Tibial nerve (tissue), 4 donors: ENCODE measurements at places on chromosomes 13 and 19.
A peak's percentile ranks its signal among the peaks of the same experiment; 100 is the strongest.

GRCh38 chr13:24723206-24723605 lies 40.8 kb upstream of the RNF17 start:
- DNase-seq: no peak

DNA sequence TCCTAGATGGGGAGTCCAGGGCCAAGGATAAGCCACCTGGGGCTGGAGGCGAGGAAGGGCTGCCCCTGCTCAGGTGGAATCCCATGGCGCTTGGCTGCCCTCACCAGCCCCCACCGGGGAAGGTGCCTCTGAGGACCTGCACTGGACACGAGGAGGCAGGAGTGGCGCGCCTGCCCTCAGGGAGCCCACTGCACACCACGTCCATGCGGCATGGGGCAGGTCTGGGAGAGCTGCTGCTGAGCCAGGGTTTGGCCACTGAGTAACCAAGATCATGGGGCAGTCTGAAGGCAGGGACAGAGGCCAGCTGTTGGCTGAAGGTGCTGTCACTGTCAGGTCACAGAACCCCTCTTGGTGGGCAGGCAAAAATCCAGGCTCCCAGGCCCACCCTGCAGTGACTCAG lies 25.9 kb downstream of the ELAVL1 start:
- DNase-seq: no peak

- no peak for DNase-seq
Measured at GRCh38 chr13:37138169-37138568, 32.7 kb upstream of the CSNK1A1L start.

- DNase-seq: no peak
Measured at GRCh38 chr13:75486146-75487062, 4.4 kb upstream of the TBC1D4 start.

GRCh38 chr19:31160336-31160926 lies 188.8 kb downstream of the TSHZ3 start:
- no peak for DNase-seq

- DNase-seq: no peak
Measured at GRCh38 chr13:56015919-56016318, 1124.8 kb upstream of the PRR20A start.

DNA sequence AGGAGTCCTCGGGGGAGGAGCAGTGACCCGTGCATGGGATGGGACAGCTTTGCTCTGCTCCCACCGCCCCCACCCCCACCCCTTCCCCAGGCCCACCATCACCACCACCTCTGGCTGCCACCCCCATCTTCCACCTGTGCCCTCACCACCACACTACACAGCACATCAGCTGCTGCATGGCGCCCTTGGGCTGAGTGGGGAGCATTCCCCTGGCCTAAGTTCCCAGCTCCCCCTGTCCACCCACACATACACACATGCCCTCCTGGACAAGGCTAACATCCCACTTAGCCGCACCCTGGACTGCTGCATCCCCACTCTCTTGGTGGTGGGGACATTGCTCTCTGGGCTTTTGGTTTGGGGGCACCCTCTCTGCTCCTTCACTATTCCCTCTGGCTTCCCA lies 46.2 kb upstream of the SGCG start:
- DNase-seq: no peak

- DNase-seq: no peak
Measured at GRCh38 chr19:53809518-53810186, 14.5 kb downstream of the NLRP12 start.

- peak; percentile 55 for DNase-seq
Measured at GRCh38 chr19:5308451-5309437, 31.9 kb downstream of the PTPRS start.

DNA sequence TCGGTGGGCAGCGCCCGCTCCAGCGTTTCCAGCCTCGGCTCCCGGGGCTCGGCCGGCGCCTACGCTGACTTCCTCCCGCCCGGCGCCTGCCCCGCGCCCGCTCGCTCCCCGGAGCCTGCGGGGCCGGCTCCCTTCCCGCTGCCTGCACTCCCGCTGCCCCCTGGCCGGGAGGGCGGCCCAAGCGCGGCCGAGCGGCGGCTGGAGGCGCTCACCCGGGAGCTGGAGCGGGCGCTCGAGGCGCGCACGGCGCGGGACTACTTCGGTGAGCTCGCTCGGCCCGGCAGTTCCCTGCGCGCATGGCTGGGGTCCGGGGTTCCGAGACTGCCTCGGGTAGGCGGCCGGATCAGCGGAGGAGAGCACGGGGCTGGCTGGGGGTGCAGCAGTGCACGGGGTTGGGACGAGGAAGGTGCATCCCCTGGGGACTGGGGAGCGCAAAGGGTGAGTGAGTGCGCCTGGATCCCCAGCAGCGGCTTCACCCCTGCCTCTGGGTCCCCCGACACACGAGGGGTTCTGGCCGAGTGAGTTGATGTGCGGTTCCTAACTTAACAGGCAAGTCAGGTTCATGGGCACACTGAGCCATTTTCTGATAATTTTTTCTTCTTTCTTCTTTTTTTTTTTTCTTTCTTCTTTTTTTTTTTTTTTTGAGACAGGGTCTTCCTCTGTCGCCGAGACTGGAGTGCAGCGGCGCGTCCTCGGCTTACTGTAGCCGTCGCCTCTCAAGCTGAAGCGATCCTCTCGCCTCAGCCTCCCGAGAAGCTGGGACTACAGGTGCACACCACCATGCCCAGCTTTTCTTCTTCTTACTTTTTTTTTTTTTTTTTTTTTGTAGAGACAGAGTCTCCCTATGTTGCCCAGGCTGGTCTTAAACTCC lies 1.1 kb downstream of the WTIP start:
- no peak for DNase-seq

DNA sequence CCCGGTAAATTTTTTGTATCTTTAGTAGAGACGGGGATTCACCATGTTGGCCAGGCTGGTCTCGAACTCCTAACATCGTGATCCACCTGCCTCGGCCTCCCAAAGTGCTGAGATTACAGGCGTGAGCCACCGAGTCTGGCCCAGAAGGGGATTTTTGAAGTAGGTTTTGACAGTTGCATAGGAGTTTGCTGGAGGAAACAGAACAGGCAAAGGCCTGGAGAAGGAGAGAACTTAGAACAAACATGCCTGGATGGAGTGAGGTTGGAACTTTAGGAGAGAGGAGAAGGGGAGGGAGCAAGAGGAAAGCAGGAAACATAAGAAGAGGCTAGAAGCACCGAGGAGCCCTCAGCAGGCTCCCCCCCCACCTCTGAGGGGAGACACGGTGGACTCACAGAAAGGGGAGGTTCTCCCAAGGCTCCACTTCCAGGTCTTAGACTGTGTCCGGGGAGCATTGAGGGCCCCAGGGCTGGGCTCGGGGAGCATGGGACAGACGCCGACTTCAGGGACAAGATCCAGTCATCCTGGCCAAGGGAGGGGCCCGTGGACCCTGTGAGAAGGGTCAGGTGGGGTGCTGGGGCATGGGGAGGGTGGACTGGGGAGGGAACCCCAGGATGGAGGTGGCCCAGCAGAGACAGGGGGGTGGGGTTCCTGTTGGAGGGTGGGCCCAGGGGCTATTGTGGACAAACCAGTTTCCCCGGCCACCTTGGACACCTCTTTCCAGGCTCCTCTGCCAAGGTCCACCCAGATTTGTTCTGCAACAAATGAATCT lies 1.8 kb upstream of the FBN3 start:
- DNase-seq: no peak

- DNase-seq: no peak
Measured at GRCh38 chr13:32956595-32956933, 59.7 kb upstream of the KL start.

- DNase-seq: no peak
Measured at GRCh38 chr19:56699552-56699951, 28.0 kb upstream of the ZNF835 start.

DNA sequence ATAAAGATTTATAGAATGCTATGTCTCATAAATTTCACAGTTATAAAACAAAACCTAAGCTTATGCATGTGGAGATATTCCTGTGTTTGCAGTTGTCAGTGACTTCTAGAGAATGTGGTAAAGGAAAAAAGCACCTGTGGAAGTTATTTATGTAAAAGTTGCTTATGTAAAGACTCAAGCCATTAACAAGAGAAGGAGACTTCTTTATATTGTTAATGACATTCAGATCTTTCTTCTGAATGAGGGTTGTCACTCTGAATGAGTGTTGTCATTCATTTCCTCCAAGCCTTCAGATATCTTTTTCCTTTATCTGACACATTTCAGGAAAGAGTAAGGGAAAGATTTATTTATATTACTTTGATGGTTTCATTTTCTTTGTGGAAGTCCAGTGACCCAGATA lies 202.6 kb downstream of the TM9SF2 start:
- no peak for DNase-seq

- no peak for DNase-seq
Measured at GRCh38 chr19:4803736-4804695, 12.5 kb downstream of the FEM1A start.
